CD8-positive, alpha-beta memory T cell (primary cell): ENCODE measurements at places on chromosomes 13 and 19.

DNA sequence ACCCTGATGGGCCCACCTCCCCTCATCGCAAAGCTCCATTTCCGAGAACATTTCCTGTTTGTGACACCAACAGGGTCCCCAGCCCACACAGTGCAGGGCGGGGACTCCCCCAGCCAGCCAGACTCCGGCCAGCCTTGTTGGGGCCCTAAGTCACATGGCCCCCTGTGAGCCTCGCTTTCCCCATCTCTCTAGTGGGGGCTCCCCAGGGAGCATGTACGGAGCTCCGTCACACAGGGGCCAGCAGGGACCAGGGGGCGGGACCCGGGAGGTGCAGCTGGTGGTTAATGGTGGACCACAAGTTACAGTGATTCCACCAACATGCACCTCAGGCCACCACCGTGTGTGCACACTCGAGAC is 1.7 kb downstream of the TBXA2R start:
- H3K27ac ChIP-seq = no peak overlapping the region
- H3K4me1 ChIP-seq = peaks cover 29% of the 10 kb centered on the region
- no peaks in the 10 kb centered on the region for H3K36me3 ChIP-seq
- no peaks in the 10 kb centered on the region for H3K27me3 ChIP-seq
- DNase-seq = no peak

DNA sequence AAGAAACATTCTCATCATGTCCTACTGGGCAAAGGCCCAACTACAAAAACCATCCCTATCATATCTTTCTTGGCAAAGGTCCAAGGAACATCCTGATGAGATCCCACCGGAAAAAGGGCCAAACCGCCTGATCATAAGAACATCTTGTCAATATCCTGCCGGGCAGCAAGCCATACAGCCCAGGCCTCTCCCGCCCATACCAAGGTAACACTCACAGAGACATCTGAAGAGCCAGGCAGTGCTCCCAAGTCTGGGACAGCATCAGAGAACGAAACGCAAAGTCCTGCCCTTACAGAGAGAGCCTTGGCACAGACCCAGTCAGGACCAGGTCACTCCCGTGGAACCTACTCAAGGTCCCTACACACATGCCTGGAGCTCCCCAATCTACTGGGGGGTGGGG is 18.5 kb upstream of the ZNF331 start:
- no peak overlapping the region for H3K27ac ChIP-seq
- H3K36me3 ChIP-seq = no peaks in the 10 kb centered on the region
- DNase-seq = no peak
- no peaks in the 10 kb centered on the region for H3K27me3 ChIP-seq
- peaks cover 13% of the 10 kb centered on the region for H3K4me1 ChIP-seq

- no peaks in the 10 kb centered on the region for H3K27me3 ChIP-seq
- H3K4me1 ChIP-seq = peaks cover 13% of the 10 kb centered on the region
- peaks cover 44% of the 10 kb centered on the region for H3K36me3 ChIP-seq
- no peak for DNase-seq
- H3K27ac ChIP-seq = no peak overlapping the region
- H3K4me3 ChIP-seq = peak overlapping the region; percentile 12
Observed at GRCh38 chr19:57773488-57773887, 4.0 kb downstream of the ZNF586 start.

GRCh38 chr13:88800505-88800904 is 1129.3 kb downstream of the SLITRK5 start:
- H3K27ac ChIP-seq = no peak overlapping the region
- H3K4me3 ChIP-seq = no peak overlapping the region
- H3K4me1 ChIP-seq = no peaks in the 10 kb centered on the region
- no peak for DNase-seq
- no peaks in the 10 kb centered on the region for H3K36me3 ChIP-seq

DNA sequence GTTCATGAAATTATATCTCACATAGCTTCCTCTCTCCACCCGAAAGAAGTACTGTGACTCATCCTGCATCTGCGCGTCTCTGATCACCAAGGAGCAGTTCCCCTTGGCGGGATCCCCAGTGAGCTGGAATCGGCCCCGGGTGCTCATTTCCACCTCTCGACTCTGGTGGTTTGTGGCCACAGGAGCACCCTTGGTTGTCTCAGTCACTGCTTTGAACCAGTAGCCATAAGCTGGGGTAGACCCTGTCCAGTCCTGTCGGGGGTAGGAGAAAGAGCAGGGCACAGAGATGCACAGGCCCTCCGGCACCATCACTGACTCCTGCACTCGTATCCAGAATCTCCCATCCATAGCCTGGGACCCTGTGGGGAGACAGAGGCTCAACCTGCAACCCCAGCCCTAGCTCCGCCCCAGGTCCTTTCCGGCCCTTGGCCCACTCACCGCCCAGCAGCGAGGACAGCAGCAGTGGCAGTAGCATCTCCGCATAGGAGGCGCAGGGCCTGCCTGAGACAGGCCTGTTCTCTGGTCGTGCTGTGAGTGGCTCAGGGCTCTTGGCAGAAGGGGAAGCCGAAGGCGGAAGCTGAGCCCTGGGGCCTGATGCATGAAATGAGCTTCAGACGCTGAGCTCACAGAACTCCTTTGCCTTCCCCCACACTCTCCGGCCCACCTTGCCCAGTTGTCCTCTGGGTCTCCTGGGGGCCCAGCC is at the start of gene SIGLEC10:
SIGLEC10 (minus strand) TSS at position 536 of the 703 bp plus-strand sequence; CDS start at position 475, 61 bp downstream.
- DNase-seq = no peak
- H3K27ac ChIP-seq = no peak within 1 kb of the TSS
- H3K4me3 ChIP-seq = no peak within 1 kb of the TSS
- no peaks in the 10 kb centered on the region for H3K4me1 ChIP-seq
- H3K27me3 ChIP-seq = peaks cover 3% of the 10 kb centered on the region

DNA sequence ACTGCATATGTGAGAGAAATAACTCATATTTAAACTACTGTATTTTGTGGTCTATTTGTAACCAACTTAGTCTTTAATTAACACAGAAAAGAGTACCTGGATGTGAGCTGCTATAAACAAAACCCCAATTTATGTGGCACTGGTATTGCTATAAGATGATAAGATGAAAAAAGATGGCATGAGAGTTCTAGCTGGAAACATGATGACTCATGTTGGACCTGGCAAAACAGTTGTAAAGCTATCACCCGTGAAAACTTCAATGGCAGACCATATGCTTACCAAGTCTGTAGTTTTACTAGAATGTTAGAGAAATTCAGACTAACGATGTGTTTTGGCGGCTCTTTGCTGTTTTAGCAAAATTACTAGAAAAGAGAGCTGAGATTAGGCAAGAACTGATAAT is 69.6 kb upstream of the PCDH9 start:
- no peak for DNase-seq
- no peaks in the 10 kb centered on the region for H3K4me1 ChIP-seq
- H3K27ac ChIP-seq = no peak overlapping the region
- H3K36me3 ChIP-seq = no peaks in the 10 kb centered on the region
- no peaks in the 10 kb centered on the region for H3K27me3 ChIP-seq

DNA sequence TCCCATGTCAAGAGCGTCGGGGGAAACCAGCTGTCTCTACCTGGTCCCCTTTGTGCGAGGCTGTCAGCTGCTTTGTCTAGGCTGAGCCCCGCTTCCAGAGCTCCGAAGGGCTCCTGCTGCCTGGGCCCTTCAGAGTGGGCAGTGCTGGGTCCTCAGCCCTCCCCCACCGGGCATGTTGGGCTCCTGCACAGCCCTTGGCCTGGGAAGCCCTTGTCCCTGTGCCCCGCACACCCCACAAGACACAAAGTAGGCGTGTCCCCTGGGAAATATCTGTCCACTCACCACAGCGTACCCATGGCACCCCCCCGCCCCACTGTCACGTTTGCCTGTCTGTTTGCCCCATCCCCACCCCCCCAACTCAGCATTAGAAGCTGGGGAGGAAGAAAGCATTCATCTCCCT is 39.6 kb upstream of the RANBP3 start:
- H3K4me1 ChIP-seq = no peaks in the 10 kb centered on the region
- H3K27ac ChIP-seq = no peak overlapping the region
- H3K4me3 ChIP-seq = no peak overlapping the region

- H3K36me3 ChIP-seq = peaks cover 30% of the 10 kb centered on the region
- no peaks in the 10 kb centered on the region for H3K27me3 ChIP-seq
- DNase-seq = no peak
- no peak overlapping the region for H3K4me3 ChIP-seq
- H3K27ac ChIP-seq = no peak overlapping the region
Observed at GRCh38 chr19:55677572-55678028, 2.6 kb downstream of the EPN1 start.
